H9 (cell line): ENCODE measurements at places on chromosomes 1 and 21. TPM values are rescaled to one million over a fixed set of nuclear protein-coding genes. Genes with fewer than 3 reads are reported as not detected.

Gene LRRC7
- total RNA-seq: not detected in 2 replicates

Gene VANGL2
- 57.7 and 58.5 TPM in 2 replicates for total RNA-seq

Gene CDC42BPA
- total RNA-seq: 30.1 and 30.8 TPM in 2 replicates

Gene HLX
- total RNA-seq: 0.37 and 0.88 TPM in 2 replicates

Gene LHX8
- not detected in 2 replicates for total RNA-seq

Gene RGS8
- total RNA-seq: 0.07 TPM in 1 of 2 replicates, not detected in the other

Gene PLA2G2A
- total RNA-seq: 6.2 and 7.1 TPM in 2 replicates

Gene SLC25A33
- 8.8 and 9.4 TPM in 2 replicates for total RNA-seq

Gene JMJD4
- 24.4 and 26.0 TPM in 2 replicates for total RNA-seq

Gene WNT9A
- total RNA-seq: 0.66 and 0.77 TPM in 2 replicates

Gene CLCNKB
- total RNA-seq: 1.7 and 1.8 TPM in 2 replicates

Gene GUCA2A
- total RNA-seq: not detected in 2 replicates

Gene BRWD1
- total RNA-seq: 43.4 and 48.4 TPM in 2 replicates

Gene CCSAP
- 8.5 TPM in 2 replicates for total RNA-seq

Gene INKA2
- 11.9 and 12.3 TPM in 2 replicates for total RNA-seq

Gene RGS13
- not detected in 2 replicates for total RNA-seq

Gene CFHR3
- total RNA-seq: 0.81 and 1.4 TPM in 2 replicates

Gene ZNF648
- 1.1 and 1.4 TPM in 2 replicates for total RNA-seq

Gene MROH9
- total RNA-seq: not detected in 2 replicates

Gene LENEP
- total RNA-seq: 1.4 and 2.8 TPM in 2 replicates

Gene XKR8
- total RNA-seq: 17.2 and 17.9 TPM in 2 replicates

Gene RGSL1
- total RNA-seq: not detected in 2 replicates

Gene SPRR3
- not detected in 2 replicates for total RNA-seq

Gene THEM5
- not detected in 2 replicates for total RNA-seq

Gene FMO1
- total RNA-seq: not detected in 2 replicates

Gene YARS1
- 185 and 194 TPM in 2 replicates for total RNA-seq

Gene PKP1
- 0.09 and 0.13 TPM in 2 replicates for total RNA-seq

Gene TAS1R1
- not detected in 2 replicates for total RNA-seq

Gene ZBTB8A
- total RNA-seq: 11.1 and 11.3 TPM in 2 replicates

Gene SF3B4
- 123 and 127 TPM in 2 replicates for total RNA-seq

Gene OR10Z1
- total RNA-seq: not detected in 2 replicates

Gene TSPAN1
- total RNA-seq: not detected in 2 replicates

Gene CHRNB2
- 1.8 and 1.9 TPM in 2 replicates for total RNA-seq

Gene NFASC
- 5.0 and 5.7 TPM in 2 replicates for total RNA-seq

Gene ERG
- 0.11 and 0.18 TPM in 2 replicates for total RNA-seq

Gene SPRR2D
- total RNA-seq: not detected in 2 replicates

Gene FBXO42
- 17.4 and 19.0 TPM in 2 replicates for total RNA-seq
